ENCODE measurements at places on chromosomes 1 and 21.

- DNase-seq = no peak
Measured at GRCh38 chr1:231354330-231355020, 16.4 kb downstream of the SPRTN start.

DNA sequence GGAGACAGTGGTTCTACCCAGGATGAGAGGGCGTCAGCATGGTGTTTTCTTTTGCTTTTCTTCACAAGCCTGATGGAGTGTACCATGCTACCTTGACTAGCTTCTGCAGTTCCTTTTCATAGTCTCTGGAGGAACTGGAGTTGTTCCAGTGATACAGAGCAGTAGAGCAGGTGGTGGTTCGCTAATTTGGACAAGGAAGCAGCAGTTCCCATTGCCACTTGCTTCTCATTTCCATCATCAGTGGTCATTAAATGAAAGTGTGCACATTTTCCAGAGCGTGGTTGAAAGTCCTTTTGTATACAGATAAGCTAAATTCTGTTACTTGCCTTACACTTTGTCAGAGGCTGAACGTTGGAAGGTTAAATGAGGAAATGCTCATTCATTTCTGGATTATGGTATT, 182.3 kb downstream of the C1orf21 start:
- no peak for DNase-seq

GRCh38 chr1:107788206-107789202, 176.5 kb downstream of the VAV3 start:
- no peak for DNase-seq

GRCh38 chr1:180312926-180313325, 82.9 kb downstream of the LHX4 start:
- no peak for DNase-seq

GRCh38 chr1:36349241-36349671, 25.8 kb upstream of the EVA1B start:
- no peak for DNase-seq

GRCh38 chr21:39390212-39390765, 41.4 kb upstream of the HMGN1 start:
- no peak for DNase-seq

DNA sequence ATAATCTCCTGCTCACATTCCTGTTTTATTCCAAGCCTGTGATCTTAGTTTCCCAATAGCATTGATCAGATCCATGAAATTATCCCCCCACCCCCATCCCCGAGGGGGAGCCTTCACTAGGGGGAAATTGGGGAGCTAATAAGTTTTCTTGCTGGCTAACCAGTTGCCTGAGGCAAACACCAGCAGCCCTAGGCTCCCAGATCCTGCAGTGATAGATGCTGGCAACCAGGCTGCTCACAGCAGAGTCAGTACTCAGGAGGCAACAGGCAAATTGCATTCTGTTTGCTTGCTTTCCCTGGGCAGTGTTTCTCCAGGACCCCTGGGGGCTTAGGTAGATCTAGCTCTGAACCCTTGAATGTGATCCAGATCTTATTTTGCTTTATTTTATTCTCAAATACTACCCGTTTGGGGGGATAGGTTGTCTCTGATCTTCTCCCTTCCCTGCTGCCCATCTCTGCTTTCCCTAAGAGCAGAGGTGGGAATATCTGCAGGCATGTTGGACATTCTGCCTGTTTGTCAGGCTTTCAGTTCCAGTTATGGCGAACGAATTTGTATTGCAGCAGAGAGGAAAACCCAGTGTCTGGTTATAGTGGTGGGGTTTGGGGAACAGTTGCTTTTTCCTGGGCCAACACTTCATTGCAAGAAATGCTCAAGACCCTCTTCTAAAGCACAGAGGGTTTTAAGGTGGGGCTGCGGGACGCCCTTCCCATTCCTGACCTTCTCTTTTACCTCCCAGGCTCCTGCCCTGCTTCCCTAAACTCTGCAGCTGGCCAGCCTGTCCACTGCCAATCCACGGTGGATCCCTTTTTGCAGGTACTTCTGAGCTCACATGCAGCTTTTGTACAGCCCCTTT, 289.8 kb upstream of the PLXNA2 start:
- DNase-seq = no peak

DNA sequence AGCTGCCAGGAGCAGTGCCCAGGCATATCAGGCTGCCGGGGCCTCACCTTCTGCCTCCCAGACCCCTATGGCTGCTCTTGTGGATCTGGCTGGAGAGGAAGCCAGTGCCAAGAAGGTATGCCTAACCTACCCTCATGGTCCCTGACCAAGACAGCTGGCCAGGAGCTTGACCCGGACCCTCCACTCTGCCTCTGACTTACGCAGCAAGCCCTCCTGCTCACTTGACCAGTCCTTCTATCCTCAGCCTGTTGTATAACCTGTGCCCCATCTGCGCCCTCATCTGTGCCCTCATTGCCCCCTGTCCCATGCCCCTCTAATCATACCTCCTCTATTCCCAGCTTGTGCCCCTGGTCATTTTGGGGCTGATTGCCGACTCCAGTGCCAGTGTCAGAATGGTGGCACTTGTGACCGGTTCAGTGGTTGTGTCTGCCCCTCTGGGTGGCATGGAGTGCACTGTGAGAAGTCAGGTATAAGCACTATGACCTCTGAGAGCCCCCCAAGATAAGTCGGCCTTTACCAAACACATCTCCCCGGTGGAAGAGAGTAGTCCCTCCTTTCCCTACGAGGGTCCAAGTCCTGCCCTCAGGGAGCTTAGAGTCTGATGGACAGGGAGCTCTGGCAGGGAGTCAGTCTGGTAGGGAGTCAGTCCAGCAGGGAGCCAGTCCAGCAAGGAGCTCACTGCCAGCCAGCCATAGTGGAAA, 6.8 kb downstream of the TIE1 start:
- no peak for DNase-seq

Measured in AG04449 (cell line).